Lung (tissue), 17 donors: ENCODE measurements at places on chromosomes 2 and 18. TPM values are rescaled to one million over a fixed set of nuclear protein-coding genes. Genes with fewer than 3 reads are reported as not detected.

- no peak overlapping the region for H3K4me3 ChIP-seq
- no peaks in the 10 kb centered on the region for H3K27me3 ChIP-seq
- no peaks in the 10 kb centered on the region for H3K4me1 ChIP-seq
- H3K36me3 ChIP-seq = no peaks in the 10 kb centered on the region
Measured at GRCh38 chr2:222127660-222128059, 171.1 kb downstream of the PAX3 start.

DNA sequence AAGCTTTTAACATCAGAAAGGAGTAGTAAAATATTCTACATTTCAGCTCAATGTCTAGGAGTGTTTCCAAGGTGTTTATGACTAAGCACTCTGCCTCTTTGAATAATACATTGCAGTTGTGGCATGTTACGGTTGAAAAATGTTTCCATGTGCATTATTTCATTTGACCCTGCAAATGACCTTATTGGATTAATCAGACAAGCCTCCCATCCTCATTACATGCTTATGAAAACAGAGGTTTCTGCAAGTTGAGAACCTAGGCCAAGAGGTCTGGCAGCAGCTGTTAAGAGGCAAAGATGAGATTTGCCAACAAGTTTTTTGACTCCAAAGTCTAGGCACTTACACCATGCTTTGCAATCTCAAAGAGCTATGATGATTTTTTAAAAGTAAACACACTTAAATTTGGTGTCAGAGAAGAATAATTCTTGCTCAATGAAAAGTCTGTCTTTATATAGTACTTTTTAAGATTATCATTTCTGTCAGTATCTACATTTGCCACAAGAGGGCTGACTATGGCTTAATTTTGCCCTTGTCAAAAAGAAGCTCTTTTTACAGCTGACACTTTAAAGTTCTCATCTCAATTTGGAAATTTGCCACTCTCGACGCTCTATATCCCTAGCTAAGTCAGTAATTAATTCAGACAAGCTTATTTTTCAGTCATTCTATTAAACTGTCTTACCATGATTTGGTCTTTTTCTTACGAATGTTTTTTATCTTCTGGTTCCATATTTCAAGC is 260.6 kb downstream of the PAX3 start:
- H3K4me1 ChIP-seq = no peaks in the 10 kb centered on the region
- H3K36me3 ChIP-seq = no peaks in the 10 kb centered on the region
- peaks cover 4% of the 10 kb centered on the region for H3K27me3 ChIP-seq
- peak; percentile 24 for DNase-seq
- H3K27ac ChIP-seq = no peak overlapping the region
- H3K4me3 ChIP-seq = no peak overlapping the region

GRCh38 chr2:178473931-178474330 is 4.5 kb downstream of the FKBP7 start:
- H3K27ac ChIP-seq = no peak overlapping the region
- H3K4me1 ChIP-seq = peaks cover 6% of the 10 kb centered on the region

- DNase-seq = no peak
- H3K4me3 ChIP-seq = no peak overlapping the region
- no peaks in the 10 kb centered on the region for H3K4me1 ChIP-seq
- no peaks in the 10 kb centered on the region for H3K36me3 ChIP-seq
Measured at GRCh38 chr2:69676146-69676545, 32.6 kb upstream of the AAK1 start.

GRCh38 chr2:181972431-181973170 is 13.1 kb upstream of the PPP1R1C start:
- no peaks in the 10 kb centered on the region for H3K36me3 ChIP-seq
- no peak overlapping the region for H3K4me3 ChIP-seq
- H3K27ac ChIP-seq = no peak overlapping the region
- no peaks in the 10 kb centered on the region for H3K27me3 ChIP-seq
- no peak for DNase-seq
- no peaks in the 10 kb centered on the region for H3K4me1 ChIP-seq

DNA sequence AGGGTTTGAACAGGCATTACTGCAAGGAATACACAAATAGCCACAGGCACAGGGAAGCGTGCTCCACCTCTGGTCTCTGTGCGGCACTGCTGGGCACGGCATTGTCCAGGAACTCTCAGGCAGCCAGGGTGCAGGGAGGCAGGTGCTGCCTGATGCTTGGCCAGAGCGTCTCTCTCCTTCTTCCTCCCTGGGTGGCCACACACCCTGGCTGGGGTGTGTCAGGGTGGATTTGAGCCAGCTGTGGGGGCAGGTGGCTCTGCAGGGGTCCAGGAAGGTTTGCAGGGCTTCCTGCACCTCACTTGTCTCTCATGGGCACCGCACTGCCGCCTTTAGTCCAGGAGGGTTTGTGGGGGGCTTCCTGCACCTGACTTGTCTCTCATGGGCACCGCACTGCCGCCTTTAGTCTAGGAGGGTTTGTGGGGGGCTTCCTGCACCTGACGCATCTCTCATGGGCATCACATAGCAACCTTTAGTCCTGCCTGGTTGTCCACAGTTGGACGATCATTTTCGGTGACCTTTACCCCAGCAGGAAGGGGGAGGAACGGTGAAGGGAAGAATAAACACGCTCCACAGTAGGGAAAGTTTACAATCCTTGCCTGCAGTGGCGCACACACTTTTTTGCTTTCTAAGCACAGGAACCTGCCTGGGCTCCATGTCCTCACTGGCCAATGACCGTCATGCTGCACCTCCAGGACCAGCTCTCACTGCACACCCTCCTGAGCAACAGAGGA is 332.9 kb downstream of the EIPR1 start:
- no peaks in the 10 kb centered on the region for H3K36me3 ChIP-seq
- no peaks in the 10 kb centered on the region for H3K27me3 ChIP-seq
- H3K4me3 ChIP-seq = no peak overlapping the region

HAT1 gene
- total RNA-seq = 27.5 TPM

- H3K4me1 ChIP-seq = no peaks in the 10 kb centered on the region
- no peak overlapping the region for H3K27ac ChIP-seq
Measured at GRCh38 chr2:167579826-167580225, 667.6 kb downstream of the STK39 start.

- H3K36me3 ChIP-seq = no peaks in the 10 kb centered on the region
- no peaks in the 10 kb centered on the region for H3K4me1 ChIP-seq
- DNase-seq = no peak
- H3K27ac ChIP-seq = no peak overlapping the region
Measured at GRCh38 chr2:152858594-152859265, 140.3 kb downstream of the ARL6IP6 start.

GRCh38 chr2:11286749-11287148 is 57.7 kb downstream of the ROCK2 start:
- no peaks in the 10 kb centered on the region for H3K27me3 ChIP-seq
- no peak for DNase-seq
- peaks cover 14% of the 10 kb centered on the region for H3K4me1 ChIP-seq
- peaks cover 15% of the 10 kb centered on the region for H3K36me3 ChIP-seq
- no peak overlapping the region for H3K4me3 ChIP-seq
- no peak overlapping the region for H3K27ac ChIP-seq

SCYGR4 gene
- total RNA-seq = not detected

DNA sequence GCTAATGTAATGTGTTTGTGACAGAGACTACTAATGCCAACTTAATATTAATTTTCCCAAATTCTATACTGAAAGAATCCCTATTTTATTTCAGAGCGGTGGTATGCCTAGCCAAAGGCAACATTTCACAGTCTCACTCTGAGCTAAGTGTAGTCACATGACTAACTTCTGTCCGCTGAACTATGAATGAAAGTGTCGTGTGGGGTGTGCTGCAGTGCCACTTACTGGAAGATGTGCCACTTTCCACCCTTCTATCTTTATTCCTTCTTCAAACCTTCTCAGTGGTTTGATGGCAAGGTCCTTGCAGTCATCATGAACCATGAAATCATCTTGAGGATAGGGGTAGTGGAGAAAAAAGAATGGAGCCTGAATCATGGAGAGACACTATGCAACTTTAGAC is 47.3 kb upstream of the C1D start:
- DNase-seq = no peak
- no peak overlapping the region for H3K27ac ChIP-seq
- no peaks in the 10 kb centered on the region for H3K4me1 ChIP-seq
- no peak overlapping the region for H3K4me3 ChIP-seq
- H3K27me3 ChIP-seq = no peaks in the 10 kb centered on the region

GRCh38 chr2:64698668-64699444 is 45.1 kb upstream of the SERTAD2 start:
- no peaks in the 10 kb centered on the region for H3K36me3 ChIP-seq
- no peak overlapping the region for H3K4me3 ChIP-seq
- no peaks in the 10 kb centered on the region for H3K27me3 ChIP-seq
- H3K4me1 ChIP-seq = no peaks in the 10 kb centered on the region

DNA sequence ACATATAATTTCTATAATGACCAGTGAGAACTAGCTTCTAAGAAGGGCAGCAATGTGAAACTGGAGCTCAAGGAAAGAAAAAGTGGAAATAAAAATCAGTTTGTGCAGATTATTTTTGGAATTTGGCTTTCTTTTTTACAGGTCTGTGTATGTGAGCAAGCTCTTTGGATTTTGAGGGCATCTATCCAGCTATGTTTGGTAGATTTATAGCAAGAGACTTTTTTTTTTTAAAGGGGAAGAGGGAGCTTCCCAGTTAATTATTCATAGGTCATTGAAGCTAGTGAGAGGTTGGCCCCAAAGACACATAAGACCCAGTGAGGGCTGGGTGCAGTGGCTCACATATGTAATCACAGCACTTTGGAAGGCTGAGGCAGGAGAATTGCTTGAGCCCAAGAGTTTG is 24.0 kb upstream of the COLEC12 start:
- H3K27me3 ChIP-seq = no peaks in the 10 kb centered on the region
- H3K4me1 ChIP-seq = peaks cover 11% of the 10 kb centered on the region
- no peaks in the 10 kb centered on the region for H3K36me3 ChIP-seq
- DNase-seq = peak; percentile 72
- H3K4me3 ChIP-seq = no peak overlapping the region
- H3K27ac ChIP-seq = no peak overlapping the region

- H3K27me3 ChIP-seq = no peaks in the 10 kb centered on the region
- H3K36me3 ChIP-seq = no peaks in the 10 kb centered on the region
- no peak overlapping the region for H3K4me3 ChIP-seq
- DNase-seq = no peak
- H3K4me1 ChIP-seq = no peaks in the 10 kb centered on the region
- no peak overlapping the region for H3K27ac ChIP-seq
Measured at GRCh38 chr2:219902891-219903552, 275.6 kb downstream of the SLC4A3 start.

GRCh38 chr2:233346376-233346775 is 7.9 kb upstream of the DGKD start:
- H3K27me3 ChIP-seq = no peaks in the 10 kb centered on the region
- no peak for DNase-seq
- no peaks in the 10 kb centered on the region for H3K4me1 ChIP-seq
- H3K4me3 ChIP-seq = no peak overlapping the region
- H3K27ac ChIP-seq = no peak overlapping the region
- no peaks in the 10 kb centered on the region for H3K36me3 ChIP-seq

GPR35 gene
- 2.3 TPM for total RNA-seq

DNA sequence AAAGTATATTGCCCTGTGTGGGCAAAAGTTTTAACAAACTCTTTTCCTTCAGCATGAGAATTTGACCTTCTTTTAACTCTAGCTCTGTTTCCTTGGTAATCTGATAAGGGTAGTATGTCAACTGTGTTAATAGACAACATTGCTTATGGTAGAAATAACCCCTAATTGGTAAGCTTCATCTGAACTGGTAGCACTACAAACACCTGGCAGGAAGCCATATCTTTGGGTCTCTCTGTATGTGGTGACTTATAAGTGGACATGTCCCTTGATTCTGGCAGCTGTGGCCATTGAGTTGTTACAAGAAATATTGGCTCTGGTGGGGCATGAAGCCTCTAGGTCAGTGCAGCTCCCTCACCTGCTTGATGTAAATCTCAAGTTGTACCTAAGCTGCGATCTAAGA is 46.9 kb downstream of the MBD5 start:
- DNase-seq = no peak
- no peak overlapping the region for H3K27ac ChIP-seq
- H3K4me1 ChIP-seq = no peaks in the 10 kb centered on the region
- H3K4me3 ChIP-seq = no peak overlapping the region
- no peaks in the 10 kb centered on the region for H3K27me3 ChIP-seq
